ENCODE measurements at places on chromosomes 5 and 9.

DNA sequence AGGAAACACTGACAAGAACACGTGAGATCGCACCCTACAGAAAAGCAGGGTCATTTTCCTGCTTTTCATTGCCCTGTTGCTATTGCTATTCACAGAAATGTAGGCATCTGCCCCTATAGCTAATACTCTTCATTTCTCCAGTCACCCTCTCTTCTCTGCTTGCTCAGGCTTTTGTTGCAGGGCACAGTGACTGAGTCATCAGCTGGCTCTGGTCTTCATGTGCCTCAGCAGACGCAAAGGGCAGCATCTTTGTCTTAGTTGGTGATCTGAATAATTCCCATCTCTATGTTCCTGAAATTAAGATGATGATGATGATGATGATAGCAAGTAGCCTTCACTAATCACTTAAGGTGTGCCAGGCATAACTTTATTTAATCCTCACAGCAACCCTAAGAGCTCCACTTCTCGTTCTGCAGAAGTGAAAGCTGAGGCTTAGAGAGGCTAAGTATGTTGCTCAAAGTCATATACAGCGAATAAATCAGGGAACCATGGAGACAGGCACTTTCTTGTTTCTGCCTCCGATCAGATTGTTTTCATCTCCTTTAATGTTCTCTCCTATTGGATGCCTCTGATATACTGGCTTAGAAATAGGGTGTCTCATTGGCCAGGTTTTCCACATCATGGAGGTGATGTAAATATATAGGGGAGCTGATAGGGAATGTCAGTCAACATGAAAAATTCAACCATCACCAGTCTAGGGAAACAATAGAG lies 133.0 kb upstream of the STK32A start:
- no peak overlapping the region for H3K4me3 ChIP-seq
- peaks cover 3% of the 10 kb centered on the region for H3K4me1 ChIP-seq
- H3K36me3 ChIP-seq, result no peaks in the 10 kb centered on the region
- DNase-seq, result no peak
- H3K27me3 ChIP-seq, result no peaks in the 10 kb centered on the region

DNA sequence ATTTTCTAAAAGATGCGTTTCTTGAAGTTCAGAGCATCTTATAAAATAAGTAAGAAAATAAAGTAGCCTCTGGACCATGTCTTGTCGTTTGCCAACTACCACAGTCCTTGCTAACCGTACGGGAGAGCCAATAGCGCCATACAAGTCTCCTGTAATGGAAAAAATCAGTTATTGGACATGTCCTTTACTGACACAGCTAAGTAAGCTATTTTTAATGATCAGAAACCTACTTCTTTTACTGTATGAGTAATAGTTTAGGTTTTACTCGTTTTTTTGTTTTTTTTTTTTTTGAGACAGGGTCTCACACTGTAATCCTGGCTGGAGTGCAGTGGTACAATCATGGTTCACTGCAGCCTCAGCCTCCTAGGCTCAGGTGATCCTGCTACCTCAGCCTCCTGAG lies 37.7 kb upstream of the RAPGEF6 start:
- DNase-seq, result no peak
- no peak overlapping the region for H3K27ac ChIP-seq
- no peaks in the 10 kb centered on the region for H3K36me3 ChIP-seq

- no peaks in the 10 kb centered on the region for H3K36me3 ChIP-seq
- H3K27me3 ChIP-seq, result no peaks in the 10 kb centered on the region
- H3K27ac ChIP-seq, result no peak overlapping the region
- no peak for DNase-seq
Observed at GRCh38 chr5:144448457-144448856, 277.8 kb downstream of the KCTD16 start.

- H3K36me3 ChIP-seq, result peaks cover 6% of the 10 kb centered on the region
- H3K4me1 ChIP-seq, result peaks cover 8% of the 10 kb centered on the region
- no peak overlapping the region for H3K27ac ChIP-seq
- no peaks in the 10 kb centered on the region for H3K27me3 ChIP-seq
Observed at GRCh38 chr9:127907867-127908659, 8.7 kb upstream of the ST6GALNAC6 start.

GRCh38 chr9:100125236-100125635 lies 26.2 kb downstream of the INVS start:
- no peak for DNase-seq
- H3K4me3 ChIP-seq, result no peak overlapping the region
- no peaks in the 10 kb centered on the region for H3K27me3 ChIP-seq
- no peaks in the 10 kb centered on the region for H3K4me1 ChIP-seq

DNA sequence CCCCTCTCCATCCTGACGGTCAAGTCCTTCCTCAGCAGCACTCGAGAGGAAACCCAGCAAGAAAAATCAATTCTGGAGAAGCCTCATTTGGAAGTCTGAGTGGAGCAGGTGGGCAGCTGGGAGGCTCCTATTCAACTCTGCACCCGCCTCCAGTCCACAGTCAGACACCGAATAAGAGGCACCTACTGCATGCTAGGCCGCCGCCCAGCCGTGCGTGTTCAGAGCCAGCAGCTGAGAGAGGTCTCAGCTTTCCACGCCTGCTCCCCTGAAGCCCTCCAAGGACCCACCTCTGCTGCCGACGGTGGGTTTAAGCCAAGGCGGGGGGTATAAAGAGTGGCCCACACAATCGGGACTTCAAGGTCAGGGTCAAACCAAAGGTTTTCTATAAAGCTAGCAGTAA lies 41.9 kb downstream of the VAV2 start:
- H3K4me1 ChIP-seq, result no peaks in the 10 kb centered on the region
- no peak for DNase-seq
- no peaks in the 10 kb centered on the region for H3K27me3 ChIP-seq
- H3K36me3 ChIP-seq, result no peaks in the 10 kb centered on the region
- H3K27ac ChIP-seq, result no peak overlapping the region

DNA sequence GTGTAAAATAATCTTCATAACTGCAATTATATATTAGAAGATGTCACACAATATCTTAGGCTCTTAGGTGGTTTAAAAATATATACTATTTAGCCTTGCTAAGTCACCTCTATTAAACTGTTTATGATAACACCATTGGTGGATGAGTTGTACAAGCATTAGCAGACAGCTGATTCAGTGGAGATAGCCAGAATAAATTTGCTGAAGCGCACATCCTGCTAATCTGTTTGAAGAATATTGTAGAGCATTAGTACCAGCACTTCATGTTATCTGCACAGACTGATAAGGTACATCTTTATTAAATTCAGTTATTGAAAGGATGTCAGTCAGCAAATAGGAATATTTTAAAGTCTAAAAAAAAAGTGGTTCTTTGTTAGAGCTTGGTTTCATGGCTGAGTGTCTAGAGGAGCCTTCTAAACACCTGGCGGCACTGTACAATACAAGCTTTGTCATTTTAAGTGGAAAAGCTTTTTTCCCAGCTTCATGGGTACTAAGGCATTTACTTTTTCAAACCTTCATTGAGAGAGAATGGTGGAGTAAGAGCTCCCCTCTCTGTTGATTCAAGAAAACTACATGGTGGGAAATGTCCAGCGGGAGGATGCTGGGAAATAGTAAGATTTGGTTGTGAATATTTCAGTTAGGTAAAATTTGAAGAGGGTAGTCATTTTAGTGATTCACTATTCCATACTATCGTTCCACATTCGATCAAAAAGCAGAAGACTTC lies 275.1 kb downstream of the SLF1 start:
- no peak for DNase-seq
- H3K4me3 ChIP-seq, result no peak overlapping the region
- H3K36me3 ChIP-seq, result no peaks in the 10 kb centered on the region
- H3K4me1 ChIP-seq, result no peaks in the 10 kb centered on the region
- H3K27ac ChIP-seq, result no peak overlapping the region
- H3K27me3 ChIP-seq, result no peaks in the 10 kb centered on the region

DNA sequence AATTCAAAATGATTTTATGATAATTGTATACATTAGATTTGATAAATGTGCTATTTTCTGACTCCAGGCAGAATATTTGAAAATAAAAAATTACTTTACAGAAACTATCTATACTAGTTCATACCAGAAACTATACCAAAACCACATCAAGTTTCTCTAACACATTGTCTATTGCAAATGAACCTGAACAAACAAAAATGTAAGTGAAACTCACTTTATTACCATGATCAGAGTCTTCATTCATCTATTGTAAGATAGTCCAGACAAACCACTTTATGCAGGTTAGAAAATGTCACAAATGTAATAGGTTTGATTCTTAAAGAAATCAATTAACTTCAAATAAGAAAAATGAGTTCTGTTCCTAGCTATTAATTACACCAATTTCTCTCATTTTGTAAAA lies 99.4 kb downstream of the OXCT1 start:
- peaks cover 5% of the 10 kb centered on the region for H3K4me1 ChIP-seq
- H3K4me3 ChIP-seq, result no peak overlapping the region
- DNase-seq, result no peak
- no peaks in the 10 kb centered on the region for H3K36me3 ChIP-seq
- H3K27ac ChIP-seq, result no peak overlapping the region
